ENCODE measurements at places on chromosomes 5 and 9. TPM values are rescaled to one million over a fixed set of nuclear protein-coding genes. Genes with fewer than 3 reads are reported as not detected.

The RORB gene
- total RNA-seq: not detected

The IL31RA gene
- total RNA-seq: 0.89 TPM

The NR2F1-AS1 gene
- total RNA-seq: not detected

The INSL4 gene
- not detected for total RNA-seq

The ENTREP1 gene
- total RNA-seq: not detected

- no peak for DNase-seq
Measured at GRCh38 chr9:110994771-110995241, 43.5 kb downstream of the LPAR1 start.

- DNase-seq: no peak
Measured at GRCh38 chr9:135098400-135099105, 11.1 kb downstream of the OLFM1 start.

- DNase-seq: no peak
Measured at GRCh38 chr5:4797445-4797844, 342.7 kb upstream of the ADAMTS16 start.

DNA sequence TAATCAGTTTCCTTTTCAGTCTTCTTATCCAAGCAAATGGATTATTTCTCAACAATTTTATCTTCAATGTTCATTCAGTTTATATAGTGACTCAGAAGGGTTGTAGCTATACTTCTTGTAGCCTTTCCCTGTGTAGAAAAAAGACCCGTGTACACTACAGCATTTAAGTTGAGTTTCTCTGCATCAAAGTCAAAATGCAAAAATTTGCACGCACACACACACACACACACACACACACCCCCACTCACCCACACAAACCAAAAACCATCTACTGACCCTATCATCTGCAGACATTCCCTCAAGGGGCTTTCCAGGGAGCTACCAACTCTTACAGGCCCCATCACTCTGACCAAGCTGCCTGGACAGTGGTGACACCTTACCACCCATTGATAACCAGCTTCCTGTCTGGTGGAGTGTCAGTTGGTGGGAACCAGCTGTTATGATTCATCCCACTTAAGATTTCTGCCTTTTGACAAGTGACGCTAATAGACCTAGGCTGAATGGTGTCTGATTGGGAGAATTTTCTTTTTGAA lies 12.2 kb upstream of the ELL2 start:
- no peak for DNase-seq

DNA sequence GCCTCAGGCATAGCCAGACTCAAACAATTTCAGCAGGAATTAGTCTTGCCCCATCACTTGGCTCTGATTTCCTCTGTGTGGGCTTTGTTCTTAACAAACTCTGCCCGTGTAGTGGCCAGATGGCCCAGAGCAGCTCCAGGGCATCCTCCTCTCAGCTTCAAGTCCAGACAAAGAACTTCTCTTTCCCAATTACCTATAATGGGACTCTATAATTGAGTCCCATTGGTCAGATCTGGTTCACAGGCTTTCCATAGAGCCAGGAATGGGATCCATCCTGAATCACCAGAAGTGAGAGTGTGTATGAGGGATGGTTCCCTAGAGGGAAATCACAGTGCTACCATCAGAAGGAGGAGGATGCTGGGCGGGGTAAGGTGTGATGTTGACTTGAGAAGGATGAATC lies 515.8 kb downstream of the KIF4B start:
- no peak for DNase-seq

GRCh38 chr9:93154293-93154903 lies 20.3 kb upstream of the NINJ1 start:
- no peak for DNase-seq

- DNase-seq: no peak
Measured at GRCh38 chr5:111385051-111385450, 127.3 kb downstream of the STARD4 start.

Data from activated naive CD4-positive, alpha-beta T cell treated with anti-CD3 and anti-CD28 coated beads, Interleukin-2, amount 50 U/mL, for 72 hours (primary cell).